ENCODE measurements at places on chromosomes 5 and 9.
A peak's percentile ranks its signal among the peaks of the same experiment; 100 is the strongest.

- no peak for DNase-seq
These were observed 190.2 kb downstream of the GABBR2 start for GRCh38 chr9:98518556-98518955.

- no peak for DNase-seq
These were observed 240.2 kb downstream of the IRX1 start for GRCh38 chr5:3835811-3836210.

GRCh38 chr5:2797981-2798380, 46.5 kb upstream of the IRX2 start:
- DNase-seq: peak; percentile 45

DNA sequence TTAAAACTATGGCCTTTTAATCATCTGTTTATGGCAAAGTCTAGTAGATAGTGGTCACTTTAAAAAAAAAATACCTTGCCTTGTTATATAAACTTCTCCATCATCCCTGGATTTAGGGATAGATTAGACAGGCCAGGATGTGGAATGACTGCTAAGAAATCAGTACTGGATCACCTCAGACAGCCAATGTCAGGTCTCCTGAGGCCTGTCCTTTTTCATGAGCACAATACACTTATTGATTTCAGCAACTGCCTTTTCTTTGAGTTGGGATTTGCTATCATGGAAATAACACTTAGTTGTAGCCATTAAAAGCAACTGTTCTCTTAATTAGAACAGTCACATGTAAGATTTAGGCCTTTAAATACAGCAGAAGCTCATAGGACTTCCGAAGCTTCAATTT, 77.9 kb downstream of the NLN start:
- DNase-seq: no peak

GRCh38 chr5:86542532-86542931, 75.2 kb upstream of the COX7C start:
- no peak for DNase-seq

- no peak for DNase-seq
These were observed 15.0 kb downstream of the NPR3 start for GRCh38 chr5:32726086-32726557.

DNA sequence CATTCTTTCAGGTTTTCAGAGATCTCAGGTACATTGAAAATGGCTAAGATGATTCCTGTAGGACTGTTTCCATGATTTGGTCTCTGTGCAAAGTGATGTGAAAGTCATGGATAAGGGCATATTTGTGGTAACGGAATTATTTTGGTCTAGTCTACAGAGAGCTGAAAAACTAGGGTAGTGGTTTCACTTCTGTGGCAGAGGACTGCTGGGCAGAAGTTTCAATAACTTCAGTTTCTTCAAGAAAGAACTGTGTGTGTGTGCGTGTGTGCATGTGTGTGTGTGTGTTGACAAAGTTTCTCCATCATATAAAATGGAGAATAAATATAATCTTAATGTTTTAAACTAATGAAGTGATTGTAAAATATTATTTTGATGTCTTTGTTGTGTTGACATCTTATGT, 4.3 kb downstream of the CNOT8 start:
- peak; percentile 24 for DNase-seq

- no peak for DNase-seq
These were observed 447.5 kb upstream of the GRIN3A start for GRCh38 chr9:102185962-102186361.

DNA sequence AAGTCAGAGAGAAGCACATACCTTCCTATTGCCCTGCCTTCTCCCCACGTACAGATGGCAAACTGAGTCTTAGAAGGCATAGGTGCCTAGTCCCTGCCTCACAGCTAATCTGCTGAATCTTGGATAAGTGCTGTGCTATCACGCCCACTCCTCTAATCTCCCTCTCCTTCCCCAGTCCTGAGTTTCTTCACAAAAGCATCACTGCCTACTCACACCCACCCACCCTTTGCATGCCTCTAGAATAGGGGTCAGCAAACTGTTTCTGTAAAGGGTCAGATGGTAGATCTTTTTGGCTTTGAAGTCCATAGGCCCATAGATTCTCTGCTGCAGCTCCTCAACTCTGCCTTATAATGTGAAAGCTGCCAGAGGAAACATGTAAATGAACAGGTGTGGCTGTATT, 23.2 kb upstream of the JADE2 start:
- DNase-seq: no peak

DNA sequence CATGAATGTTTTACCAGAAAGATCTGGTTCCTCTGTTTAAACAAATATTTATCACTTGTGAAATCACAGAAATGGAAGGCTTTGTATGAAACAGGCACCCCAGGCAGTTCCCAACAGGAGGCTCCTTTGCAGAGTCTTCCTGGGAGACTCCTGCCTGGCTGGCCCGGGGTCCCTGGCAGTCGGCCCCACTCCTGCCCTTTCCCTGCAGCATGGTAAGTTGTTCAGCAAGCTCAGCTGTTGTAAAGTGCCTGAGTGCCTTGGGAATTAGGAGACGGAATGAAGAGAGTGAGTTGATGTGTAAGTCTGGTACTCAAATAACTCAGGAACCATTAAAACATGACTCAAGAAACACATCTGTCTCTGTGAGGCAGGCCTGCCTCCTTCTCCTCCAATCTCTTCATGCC, 17.5 kb upstream of the LHFPL2 start:
- DNase-seq: peak; percentile 28

- DNase-seq: no peak
These were observed 28.0 kb upstream of the CCNG1 start for GRCh38 chr5:163409384-163409783.

DNA sequence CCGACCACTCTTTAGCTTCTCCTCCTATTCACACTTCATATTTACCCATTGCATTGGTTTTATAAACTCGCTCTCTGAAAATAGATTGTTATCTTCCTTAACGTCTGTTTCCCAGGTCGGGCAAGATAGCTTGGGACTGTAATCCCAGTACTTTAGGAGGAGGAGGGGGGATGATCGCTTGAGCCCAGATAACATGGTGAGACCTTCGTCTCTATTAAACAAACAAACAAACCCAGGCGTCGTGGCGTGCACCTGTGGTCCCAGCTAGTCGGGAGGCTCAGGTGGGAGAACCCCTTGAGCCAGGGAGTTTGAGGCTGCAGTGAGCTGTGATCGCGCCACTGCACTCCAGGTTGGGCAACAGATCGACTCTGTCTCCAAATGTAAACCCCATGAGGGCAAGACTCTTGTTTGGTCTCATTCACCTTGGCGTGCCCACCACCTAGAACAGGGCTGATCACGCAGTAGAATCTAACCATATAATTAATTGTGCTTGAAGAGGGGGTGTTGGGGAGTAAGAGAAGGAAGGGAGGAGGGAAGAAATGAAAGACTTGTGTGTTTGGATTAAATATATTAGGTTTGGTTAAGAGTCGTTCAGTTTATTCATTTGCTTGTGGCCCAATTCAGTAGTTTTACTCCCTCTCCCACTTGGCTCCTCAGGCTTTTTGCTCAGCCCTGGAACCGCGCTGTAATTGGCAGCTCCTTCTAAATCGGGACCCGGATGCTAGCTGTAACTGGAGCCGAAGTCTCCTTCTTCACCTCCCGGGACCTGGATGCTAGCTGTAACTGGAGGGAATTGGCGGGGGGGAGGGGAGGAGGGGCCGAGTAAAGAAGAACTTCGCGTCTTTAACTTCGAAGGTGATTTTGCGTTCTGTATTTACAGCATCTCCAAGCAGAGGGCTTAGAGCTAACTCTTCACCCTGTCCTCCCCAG, 24.9 kb downstream of the CDKN2A start:
- no peak for DNase-seq

DNA sequence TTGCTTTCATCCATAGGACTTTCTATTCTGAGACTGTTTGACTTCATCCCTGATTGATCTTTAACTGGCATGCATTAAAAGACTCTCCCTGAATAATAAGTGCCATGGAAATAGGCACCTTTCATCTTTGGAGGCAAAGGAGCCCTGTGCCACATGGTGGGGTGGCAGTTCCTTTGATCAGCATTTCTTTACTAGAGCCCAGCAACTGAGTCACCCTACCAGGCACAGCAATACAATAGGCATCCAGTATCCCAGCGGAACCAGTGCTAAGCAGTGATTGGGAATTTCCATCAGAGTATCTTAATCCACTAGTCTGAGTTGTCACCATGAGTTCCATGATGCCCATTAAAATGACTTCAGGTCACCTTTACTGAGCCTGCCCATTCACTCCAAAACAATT, 476.1 kb upstream of the MPDZ start:
- no peak for DNase-seq

DNA sequence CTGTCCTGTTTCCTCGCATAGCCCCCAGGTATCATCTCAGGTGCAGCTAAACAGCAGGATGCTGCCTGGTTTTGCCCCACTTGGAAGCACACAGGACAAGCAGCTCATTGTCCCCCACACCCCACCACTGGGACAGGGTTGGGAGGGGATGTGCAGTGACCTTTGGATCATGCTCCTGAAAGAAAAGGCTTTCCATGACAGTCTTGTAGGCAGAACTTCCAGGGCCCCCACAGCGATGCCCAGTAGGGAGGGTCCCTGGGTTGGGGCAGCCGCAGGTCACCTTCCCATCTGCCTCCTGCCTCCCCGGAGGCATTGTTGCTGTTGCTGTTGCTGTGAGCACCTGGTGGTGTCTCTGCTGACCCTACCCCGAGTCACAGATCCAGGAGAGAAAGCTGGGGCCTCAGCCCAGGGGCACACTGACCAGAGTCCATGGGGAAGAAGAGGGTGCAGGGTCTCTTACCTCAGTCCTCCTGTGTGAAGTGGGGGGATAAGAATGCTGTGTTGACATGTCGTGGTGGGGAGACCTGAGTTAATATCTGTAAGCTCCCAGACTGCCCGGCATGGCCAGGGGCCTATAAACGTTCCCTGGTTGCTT, 8.5 kb downstream of the CEP72 start:
- DNase-seq: no peak

DNA sequence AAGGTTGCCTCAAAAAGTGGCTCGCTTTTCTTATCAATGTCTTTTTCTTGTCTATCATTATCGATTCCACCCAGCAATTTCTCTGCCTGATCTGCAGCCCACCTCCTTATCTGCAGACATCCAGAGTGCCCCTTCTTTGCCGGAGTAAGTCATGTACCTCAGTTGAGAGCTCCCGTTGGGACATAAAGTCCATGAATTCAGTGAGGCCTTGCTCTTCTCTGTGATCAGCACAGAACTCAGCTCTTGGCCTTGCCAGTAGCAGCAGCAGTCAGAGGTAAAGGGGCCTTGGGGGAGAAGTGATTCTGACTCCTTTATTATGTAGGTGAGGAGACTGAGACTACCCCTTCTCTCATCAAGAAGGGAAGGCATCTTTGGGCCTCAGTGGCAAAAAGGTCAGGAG, 24.9 kb upstream of the DCAF12 start:
- no peak for DNase-seq
